ENCODE measurements at places on chromosomes 4 and X.

GRCh38 chr4:100486496-100486895, 31.3 kb downstream of the EMCN start:
- no peak for DNase-seq

DNA sequence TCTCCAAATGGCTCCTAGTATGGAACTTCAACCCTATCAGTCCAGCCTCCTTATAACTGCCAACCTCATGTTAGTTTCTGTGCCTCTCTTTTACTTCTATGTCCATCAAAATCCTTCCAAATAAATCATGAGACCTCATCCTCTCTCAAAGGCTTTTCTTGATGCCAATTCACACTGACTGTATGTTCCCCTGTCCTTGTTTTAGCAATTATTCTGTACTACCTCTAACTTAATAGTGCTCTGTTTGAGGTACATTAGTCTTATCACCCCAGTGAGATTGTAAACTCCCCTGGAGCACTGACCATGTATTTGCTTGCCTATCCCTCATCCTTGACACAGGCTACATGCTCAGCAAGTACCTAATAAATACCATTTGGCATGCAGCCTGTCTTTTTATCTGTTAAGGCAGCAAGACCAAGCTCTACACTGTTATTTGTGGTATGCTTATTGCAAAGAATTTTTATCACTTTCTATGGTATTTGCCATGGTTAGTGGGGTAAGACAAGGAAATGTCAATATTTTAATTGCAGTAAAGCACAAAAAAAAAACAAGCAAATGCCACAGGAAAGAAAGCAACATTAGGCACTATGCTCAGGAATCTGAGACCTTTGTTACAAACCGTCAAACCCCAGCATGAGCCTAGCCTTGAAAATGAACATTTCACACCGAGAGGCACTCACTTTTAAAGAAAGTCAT, 119.2 kb downstream of the SMARCA1 start:
- no peak for DNase-seq

- peak; percentile 99 for DNase-seq
Observed at GRCh38 chr4:2536193-2537010, at the start of gene FAM193A. TSS of gene FAM193A (plus strand) at chr4:2536647. CDS start at chr4:2536916, 269 bp downstream.

DNA sequence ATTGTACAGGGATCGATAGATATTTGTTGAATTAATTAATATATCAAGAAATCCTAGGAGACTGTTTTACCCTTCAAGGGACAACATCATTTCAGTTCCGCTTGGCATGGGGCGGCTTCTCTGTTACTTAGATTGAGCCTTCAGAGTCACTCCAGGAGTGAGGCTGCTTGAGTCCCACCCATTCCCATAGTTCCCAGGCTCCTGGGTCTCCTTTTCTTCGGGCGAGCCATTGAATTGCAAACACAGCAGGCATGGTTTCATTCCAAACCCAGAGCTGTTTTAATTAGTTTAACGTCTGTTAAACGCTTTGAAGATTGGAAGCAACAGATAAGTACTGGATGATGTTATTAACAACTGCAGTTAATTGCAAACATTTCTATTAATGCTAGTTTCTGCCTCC, 571 bp upstream of the EDA start:
- DNase-seq, result no peak

DNA sequence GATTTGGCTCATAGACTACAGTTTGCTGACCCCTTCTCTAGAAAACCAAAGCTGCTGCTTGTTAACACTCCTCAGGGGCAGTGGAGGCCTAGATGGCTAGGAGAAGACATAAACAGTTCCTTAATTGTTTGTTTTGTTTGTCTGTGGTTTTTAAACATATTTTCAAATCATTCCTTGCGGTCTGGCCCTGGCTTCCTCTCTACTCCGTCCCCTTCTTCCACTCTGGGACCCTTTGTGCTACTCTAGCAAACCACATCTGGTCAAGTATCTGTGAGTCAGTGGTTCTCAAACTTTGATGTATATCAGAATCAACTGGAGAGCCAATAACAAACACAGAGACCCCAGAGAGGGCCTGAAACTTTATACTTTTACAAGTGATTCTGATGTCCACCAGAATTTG, 36.1 kb downstream of the FRMPD4 start:
- no peak for DNase-seq

DNA sequence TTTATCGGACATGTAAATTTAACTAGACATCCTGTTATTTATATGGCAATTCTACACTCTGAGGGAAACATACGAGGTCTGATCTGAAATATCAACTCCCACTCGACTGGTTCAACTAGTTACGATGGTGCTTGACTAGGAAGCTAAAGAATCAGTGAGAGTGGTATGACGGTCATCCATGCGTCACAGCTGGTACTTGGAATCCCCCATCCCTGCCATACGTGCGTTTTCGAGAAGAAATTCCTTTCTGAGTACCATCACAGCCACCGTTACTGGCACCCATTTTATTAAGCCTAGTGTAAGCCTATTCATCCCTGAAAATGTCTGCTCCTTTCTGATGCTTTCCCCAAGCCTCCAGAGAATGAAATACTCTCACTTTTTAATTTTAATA, 695 bp upstream of the PIGA start:
- peak; percentile 44 for DNase-seq

DNA sequence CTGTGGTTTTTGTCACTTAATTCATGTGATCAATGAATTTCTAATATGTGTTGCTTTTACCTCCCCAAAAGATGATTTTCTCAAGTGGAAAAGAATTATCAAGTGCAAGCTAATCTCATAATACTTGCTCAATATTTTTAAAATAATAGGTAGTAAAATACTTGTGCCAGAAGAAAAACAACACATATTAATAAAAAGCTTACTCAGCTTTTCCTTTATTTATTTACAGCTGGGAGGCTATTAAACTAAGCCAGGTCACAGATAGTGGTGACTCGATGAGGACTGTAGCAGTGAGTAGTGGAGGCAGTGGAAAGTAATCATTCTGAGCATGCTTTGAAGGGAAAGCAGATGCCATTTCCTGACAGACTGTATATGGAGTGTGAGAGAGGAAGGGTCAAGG, 96.1 kb downstream of the PRDM5 start:
- no peak for DNase-seq

Data from effector memory CD4-positive, alpha-beta T cell (primary cell).